Right kidney (tissue), 9 donors: ENCODE measurements at places on chromosomes 4 and X.

- DNase-seq, result no peak
These were observed 248.9 kb downstream of the SCFD2 start for GRCh38 chr4:53116954-53117353.

GRCh38 chr4:106315476-106315967, 487 bp downstream of the TBCK start:
- DNase-seq, result no peak

- no peak for DNase-seq
These were observed 2140.1 kb upstream of the AGA start for GRCh38 chr4:179582164-179582905.

- no peak for DNase-seq
These were observed 317.5 kb upstream of the RASGEF1B start for GRCh38 chr4:81789158-81789557.

GRCh38 chrX:154458954-154459778, 1.1 kb downstream of the PLXNA3 start:
- peak; percentile 20 for DNase-seq

- no peak for DNase-seq
These were observed 335.0 kb upstream of the TENM3 start for GRCh38 chr4:181908168-181908567.

- DNase-seq, result no peak
These were observed 169.8 kb downstream of the CLCN4 start for GRCh38 chrX:10326578-10326977.

DNA sequence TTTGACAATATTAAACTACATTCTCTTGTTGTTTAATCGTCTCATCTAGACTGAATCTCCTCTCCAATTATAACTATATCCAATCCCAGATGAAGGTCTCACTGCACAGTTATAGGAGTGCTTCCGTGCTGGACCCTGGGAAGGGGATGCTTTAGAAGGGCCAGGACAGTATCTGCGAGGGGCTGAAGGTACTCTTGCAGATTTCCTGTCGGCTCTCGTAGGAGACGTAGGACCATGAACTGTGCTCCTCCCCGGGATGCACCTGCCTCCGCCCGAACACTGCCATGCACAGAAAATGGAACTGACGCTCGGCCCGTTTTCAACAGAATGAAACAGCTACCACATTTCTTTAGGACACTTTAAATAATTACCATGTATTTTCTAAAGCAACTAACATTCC, 39.4 kb downstream of the FAT1 start:
- DNase-seq, result no peak

DNA sequence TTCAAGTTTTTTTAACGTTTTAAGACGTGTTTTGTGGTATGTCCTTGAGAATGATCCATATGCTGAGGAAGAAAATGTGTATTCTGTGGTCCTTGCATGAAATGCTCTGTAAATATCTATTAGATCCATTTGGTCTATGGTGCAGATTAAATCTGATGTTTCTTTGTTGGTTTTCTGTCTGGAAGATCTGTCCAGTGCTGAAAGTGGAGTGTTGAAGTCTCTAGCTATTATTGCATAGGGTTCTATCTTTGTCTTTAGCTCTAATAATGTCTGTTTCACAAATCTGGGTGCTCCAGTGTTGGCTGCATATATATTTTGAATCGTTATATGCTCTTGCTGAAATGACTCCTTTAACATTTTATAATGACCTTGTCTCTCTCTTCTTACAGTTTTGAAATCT, 122.5 kb downstream of the RPA4 start:
- no peak for DNase-seq

DNA sequence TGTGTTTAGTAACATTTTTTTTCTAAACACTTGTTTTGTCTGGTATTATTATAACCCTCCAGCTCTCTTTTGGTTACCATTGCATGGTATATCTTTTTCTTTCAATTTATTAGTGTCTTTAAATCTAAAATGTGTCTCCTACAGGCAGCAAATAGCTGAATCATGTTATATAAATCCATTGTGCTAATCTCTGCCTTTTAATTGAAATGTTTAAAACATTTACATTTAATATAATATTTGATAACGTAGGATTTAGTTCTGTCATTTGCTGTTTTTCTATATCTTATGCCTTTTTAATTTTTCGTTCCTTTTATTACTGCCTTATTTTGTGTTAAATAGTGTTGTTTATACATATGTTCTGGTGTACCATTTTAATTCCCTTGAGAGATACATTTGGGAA, 17.1 kb upstream of the CCDC110 start:
- no peak for DNase-seq
